ENCODE measurements at places on chromosomes 5 and 9.
A peak's percentile ranks its signal among the peaks of the same experiment; 100 is the strongest.

GRCh38 chr9:108093773-108094675 is 604.5 kb upstream of the KLF4 start:
- DNase-seq: no peak

GRCh38 chr5:93607367-93608258 is 24.6 kb downstream of the NR2F1 start:
- no peak for DNase-seq

- DNase-seq: no peak
Measured at GRCh38 chr5:103617913-103618312, 55.3 kb upstream of the NUDT12 start.

DNA sequence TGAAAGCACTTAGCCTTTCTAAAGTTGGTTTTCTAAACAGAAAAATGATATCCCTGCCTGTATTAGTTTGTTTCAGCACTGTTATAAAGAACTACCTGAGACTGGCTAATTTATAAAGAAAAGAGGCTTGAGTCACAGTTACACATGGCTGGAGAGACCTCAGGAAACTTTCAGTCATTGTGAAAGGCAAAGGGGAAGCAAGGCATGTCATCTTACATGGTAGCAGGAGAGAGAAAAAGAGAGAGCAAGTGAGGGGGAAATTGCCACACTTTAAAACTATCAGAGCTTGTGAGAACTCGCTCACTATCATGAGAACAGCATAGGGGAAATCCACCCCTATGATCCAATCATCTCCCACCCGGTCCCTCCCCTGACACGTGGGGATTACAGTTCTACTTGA is 64.9 kb downstream of the FAM170A start:
- DNase-seq: no peak

DNA sequence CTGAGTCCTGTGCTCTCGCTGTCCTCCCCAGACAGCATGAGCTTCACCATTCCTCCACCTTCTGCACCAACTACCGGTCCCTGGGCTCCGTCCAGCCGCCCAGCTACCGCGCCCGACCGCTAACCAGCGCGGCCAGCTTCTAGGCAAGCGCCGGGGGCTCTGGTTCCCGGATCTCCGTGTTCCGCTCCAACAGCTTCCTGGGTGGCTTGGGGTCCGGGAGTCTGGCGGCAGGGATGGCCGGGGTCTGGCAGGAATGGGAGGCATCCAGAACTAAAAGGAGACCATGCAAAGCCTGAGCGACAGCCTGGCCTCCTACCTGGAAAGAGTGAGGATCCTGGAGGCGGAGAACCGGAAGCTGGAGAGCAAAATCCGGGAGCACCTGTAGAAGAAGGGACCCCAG is 613.1 kb upstream of the PTGER4 start:
- DNase-seq: no peak

DNA sequence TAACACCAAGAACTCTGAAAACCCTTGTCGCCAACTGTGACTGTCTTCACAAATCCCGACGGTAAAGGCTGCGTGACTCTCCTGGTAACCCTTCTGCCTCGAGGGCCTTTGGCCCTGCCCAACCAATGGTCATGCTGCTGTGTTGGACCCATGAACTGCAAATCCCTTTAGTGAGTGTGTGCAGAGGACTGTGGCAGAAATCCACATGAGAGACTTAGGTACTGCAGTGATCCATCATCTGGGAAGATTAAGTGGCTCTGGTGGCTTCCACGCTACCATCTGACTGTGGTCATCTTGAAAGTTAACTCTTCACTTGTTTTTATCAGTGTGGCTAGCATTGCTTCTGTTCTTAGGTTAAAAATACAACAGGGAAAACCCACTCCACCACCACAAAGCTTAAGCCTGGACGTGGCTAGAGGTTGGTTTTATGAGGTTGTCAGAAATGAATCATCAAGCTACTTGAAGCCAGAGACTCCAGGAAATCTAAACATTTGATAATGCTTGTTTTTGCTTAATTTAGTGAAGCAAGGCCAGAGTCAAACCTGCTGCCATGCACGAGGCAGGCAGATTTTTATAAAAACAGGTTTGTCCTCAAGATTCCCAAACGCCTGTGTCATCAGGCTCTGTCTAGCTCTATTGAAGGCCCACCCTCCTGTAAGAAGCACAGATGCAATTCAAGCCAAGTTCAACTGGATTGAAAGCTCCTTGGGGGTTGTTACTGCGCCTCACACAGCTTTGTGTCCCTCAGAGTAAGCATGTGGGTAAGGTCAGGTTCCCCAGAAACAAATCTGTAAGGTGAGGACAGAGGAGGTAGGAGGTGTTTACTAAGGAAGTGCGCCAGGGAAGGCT is 52.7 kb upstream of the ERCC6L2 start:
- DNase-seq: no peak

- no peak for DNase-seq
Measured at GRCh38 chr5:87048156-87048555, 219.5 kb upstream of the RASA1 start.

GRCh38 chr5:2024986-2025721 is 142.4 kb upstream of the IRX4 start:
- no peak for DNase-seq

- DNase-seq: no peak
Measured at GRCh38 chr5:135467051-135467625, 15.0 kb upstream of the TIFAB start.

GRCh38 chr5:95723632-95724369 is 7.3 kb upstream of the RHOBTB3 start:
- no peak for DNase-seq

DNA sequence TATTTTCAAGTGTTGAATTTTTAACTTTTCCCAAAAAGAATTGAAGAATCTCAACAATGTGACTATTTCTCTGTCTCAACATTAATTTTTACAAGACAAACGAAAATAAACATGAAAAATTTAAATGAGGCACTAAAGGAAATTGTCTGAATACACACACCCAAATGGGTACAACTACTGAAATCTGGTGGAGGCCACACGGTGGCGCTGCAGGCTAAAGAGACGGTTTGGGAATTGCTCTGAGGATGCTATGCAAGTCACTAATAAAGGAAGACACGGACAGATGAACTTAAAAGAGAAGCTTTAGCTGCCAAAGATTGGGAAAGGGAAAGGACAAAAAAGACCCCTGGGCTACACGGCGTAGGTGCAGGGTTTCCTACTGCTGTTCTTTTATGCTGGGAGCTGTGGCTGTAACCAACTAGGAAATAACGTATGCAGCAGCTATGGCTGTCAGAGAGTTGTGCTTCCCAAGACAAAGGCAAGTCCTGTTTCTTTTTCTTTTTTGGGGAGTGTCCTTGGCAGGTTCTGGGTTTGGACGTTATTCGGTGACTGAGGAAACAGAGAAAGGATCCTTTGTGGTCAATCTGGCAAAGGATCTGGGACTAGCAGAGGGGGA is at the start of gene PCDHB10:
Gene PCDHB10, plus strand, starts transcription at position 244 of the 616 bp plus-strand sequence. Its CDS starts 200 bp downstream, at position 444.
- no peak for DNase-seq

DNA sequence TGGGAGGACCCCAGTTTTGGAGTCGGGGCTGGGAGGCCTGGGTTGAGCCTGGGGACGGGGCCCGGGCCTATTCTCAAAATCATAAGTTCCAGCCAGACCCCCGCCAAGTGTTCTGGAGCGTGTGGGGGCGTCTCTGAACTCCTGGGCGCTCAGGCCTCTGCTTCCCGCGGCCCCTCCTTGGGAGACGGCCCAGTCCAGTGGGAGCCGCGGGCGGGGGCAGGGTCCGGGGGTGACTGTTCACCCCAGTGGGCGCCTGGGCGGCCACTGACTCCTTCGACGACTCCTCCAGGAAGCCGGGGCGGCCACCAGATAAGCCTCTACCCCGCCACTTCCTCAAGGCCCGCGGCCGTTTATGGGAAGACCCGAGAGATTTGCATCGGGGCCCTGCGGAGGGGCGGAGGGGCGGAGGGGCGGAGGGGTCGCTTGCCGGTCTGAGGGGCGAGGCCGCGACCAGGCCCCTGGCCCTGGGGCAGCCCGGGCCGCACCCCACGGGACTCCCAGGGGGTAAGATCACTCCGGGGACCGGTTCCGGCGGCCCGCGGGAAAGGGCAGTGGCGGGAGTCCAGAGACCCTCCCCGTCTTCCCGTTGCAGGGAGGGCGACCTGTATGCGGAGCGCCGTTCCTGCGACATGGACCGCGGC is 655 bp downstream of the TOR4A start:
- DNase-seq: no peak

DNA sequence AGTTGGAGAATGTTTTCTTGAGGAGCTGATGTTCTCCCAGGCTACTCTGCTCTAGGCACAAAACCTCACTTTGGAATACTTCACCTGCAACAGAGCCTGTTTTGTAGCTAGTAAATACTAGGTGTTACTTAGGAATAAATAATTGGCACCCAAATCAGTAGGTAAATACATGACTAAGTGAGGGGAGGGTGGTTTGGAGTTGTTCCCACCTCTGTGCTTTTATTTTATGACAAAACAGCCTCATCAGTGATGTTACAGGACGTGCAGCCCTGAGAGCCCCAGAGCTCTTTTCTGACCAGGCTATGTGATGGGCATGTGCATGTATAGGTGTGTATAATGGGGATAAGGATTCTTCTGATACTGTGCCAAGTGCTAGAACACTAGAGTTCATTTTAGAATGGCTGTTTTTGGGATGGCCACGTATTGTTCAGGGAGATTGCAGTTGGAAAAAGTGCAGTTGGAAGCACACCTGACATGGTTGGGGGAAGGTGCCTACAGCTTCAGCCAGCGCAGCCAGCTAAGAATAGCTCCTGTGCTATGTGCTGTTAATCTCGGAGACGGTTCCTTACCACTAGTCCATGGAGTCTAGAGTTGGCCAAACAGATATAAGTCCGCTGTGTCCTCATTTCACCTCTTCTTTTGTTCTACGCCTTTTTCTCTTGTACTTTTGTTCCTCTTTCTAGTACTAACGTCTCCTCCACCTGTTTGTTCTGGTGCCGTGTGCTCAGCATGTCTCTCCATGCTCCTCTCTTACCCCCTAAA is 284.7 kb downstream of the FANCC start:
- no peak for DNase-seq

GRCh38 chr5:15003511-15003920 is 131.9 kb upstream of the ANKH start:
- DNase-seq: peak; percentile 42

DNA sequence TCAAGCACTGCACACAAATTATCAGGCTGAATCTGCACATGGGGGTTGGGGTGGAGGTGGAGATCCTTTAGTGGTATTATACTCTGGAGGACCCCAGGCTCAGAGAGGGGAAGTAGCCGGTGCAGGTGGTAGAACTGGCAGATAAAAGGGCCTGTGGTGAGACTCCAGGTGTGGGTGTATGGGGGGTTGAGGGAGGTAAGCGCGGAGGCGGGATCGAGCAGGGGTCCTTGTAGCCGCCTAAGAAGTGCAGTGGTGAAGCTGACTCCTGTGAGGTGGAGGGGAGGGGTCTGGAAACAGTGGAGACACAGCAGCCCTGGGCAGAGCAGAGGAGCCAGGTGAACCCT is 841 bp downstream of the ACSL6 start:
- no peak for DNase-seq

DNA sequence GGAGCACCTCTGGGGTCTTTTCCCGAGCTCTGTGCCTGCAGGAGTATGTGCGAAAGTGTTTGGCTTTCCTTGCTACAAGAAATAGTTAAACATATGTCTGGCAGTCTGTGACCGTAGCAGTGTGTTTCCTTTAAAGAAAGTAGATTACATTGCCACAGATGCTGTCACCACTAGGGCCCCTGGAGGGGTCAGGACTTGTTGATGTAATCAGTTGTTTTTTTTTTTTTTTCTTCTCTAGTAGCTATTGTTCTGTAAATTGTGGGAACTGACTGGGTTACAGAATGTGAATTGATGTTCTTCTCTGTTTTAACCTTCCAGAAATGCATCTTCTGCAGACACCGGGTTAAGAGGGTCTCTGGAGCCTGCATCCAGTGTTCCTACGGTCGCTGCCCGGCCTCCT is 345.6 kb downstream of the KDM4C start:
- DNase-seq: no peak

GRCh38 chr5:37921452-37921851 is 81.6 kb upstream of the GDNF start:
- no peak for DNase-seq

DNA sequence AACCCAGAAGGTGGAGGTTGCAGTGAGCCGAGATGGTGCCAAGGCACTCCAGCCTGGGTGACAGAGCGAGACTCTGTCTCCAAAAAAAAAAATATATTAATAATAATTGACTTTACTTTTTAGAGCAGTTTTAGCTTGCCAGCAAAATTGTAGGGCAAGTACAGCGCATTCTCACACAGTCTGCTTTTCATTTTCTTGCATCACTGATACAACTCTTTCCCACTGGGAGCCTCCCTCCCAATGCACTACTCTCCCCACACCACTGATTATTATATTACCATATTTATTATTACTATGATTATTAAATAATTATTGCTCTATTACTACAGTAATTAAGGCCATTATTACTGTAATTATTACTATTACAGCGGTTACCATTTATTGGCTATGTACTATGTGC is 212.8 kb downstream of the GNA14 start:
- DNase-seq: no peak

DNA sequence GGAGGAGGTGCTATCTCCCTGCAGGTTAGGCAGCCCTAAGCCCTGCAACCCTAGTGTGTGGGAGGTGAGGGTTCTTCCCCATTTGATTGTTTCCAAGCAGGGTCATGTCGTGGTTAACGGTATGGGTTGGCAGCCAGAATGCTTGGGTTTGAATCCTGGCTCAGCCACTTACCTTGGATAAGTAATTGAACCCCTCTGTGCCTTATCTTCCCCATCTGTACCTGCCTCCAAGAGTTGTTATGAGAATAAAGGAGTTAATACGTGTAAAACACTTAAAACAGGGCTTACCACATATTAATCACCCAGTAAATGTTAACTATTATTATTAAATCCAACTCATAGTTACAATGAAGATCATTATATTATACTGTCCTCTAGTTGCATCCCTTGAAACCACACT is 52.2 kb upstream of the SPATA31E1 start:
- no peak for DNase-seq

GRCh38 chr5:133456933-133457402 is 155.4 kb downstream of the FSTL4 start:
- no peak for DNase-seq

DNA sequence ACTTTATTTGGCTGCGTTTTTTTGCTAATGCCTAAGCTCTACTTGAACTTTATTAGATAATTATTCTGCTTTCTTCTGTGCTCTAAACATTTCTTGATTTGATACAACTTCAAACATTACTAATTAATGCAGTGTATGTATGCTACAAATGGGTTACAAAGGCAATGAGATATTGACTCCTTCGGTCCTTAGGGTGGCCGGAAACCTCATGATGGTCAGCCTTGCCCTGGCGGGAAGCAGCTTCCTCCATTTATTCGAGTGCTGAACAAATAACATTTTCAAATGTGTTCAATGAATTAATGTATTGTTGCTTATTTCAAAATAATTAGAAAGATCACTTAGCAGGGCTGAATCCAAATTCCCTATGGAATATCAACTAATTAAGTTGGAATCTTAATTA is 3.9 kb upstream of the LNPEP start:
- no peak for DNase-seq

DNA sequence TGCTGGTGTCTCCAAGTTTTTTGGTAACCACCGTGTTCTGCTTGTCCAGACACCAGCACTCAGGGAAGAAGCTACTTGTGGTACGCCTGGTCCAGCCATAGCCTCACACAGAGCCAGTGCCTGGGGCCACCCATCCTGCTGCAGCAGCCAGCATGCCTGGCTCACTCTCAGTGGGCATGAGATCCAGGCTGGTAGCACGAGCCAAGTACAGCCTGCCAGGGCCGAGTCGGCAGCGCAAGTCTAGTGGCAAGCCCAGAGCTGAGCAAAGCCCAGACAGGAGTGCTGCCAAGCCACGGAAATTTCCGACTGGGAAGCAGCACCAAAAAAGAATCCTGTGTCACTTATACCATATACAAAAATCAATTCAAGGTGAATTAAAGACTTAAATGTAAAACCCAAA is 36.3 kb upstream of the FBXL17 start:
- DNase-seq: no peak
